ENCODE measurements at places on chromosomes 4 and X. TPM values are rescaled to one million over a fixed set of nuclear protein-coding genes. Genes with fewer than 3 reads are reported as not detected.
A peak's percentile ranks its signal among the peaks of the same experiment; 100 is the strongest.

- no peaks in the 10 kb centered on the region for H3K4me1 ChIP-seq
- H3K4me3 ChIP-seq = no peak overlapping the region
- no peaks in the 10 kb centered on the region for H3K27me3 ChIP-seq
- DNase-seq = no peak
- no peaks in the 10 kb centered on the region for H3K36me3 ChIP-seq
Measured at GRCh38 chrX:141220342-141221008, 21.8 kb downstream of the SPANXC start.

DNA sequence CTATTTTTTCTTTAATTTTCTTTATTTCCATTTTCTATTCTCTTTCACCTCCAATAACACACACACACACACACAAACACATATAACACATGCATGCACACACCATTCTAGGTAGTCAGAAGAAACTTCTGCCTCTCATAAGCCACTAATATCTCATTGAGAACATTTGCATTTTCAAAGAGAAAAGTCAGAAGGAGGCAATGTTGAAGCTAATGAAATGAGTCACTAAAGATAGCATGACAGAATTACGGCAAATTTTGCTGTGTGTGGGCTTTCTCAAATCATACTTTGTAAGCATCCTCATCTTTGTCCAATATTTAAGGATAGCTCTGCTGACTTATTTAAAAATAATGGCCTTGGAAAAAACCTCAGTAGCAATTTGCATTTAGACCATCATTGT lies 291.3 kb downstream of the GUCY2F start:
- H3K36me3 ChIP-seq = no peaks in the 10 kb centered on the region
- H3K27me3 ChIP-seq = no peaks in the 10 kb centered on the region
- H3K4me3 ChIP-seq = no peak overlapping the region
- H3K27ac ChIP-seq = no peak overlapping the region
- no peak for DNase-seq
- H3K4me1 ChIP-seq = no peaks in the 10 kb centered on the region

Gene MAGIX
- 13.5 TPM for polyA plus RNA-seq

DNA sequence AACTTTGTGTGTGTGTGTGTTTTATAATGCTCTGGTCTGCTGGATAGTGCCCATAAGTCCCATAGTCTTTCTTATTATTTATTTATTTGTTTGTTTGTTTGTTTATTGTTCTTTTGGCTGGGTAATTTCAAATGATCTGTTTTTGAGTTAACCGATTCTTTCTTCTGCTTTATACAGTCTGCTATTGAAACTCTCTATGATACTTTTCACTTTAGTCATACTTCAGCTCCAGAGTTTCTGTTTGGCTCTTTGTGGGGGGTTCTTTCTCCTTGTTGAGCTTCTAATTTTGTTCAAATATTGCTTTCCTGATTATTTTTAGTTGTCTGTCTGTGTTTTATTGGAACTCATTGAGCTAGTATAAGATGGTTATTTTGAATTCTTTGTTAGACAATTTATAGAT lies 10.0 kb downstream of the CXCL3 start:
- DNase-seq = no peak
- H3K27ac ChIP-seq = no peak overlapping the region
- H3K36me3 ChIP-seq = no peaks in the 10 kb centered on the region

DNA sequence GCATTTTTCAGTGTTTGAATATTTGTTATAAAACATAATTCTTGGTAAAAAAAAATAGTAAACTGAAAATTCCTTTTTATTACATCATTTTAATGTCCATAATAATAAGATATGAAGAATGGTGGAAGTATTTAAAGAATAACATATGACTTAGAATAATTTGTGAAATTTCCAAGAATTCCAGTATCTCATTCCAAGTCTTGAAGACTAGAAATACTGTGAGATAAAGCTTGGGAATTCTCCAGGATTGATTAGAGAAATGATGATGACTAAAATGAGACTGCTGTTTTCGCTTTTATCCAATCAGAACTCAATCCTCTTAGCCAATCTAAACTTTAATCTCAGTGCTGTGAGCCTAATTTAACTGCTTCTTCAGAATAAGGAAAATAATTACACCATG lies 184.2 kb upstream of the HCCS start:
- no peaks in the 10 kb centered on the region for H3K36me3 ChIP-seq
- no peak overlapping the region for H3K4me3 ChIP-seq
- no peak for DNase-seq
- no peaks in the 10 kb centered on the region for H3K27me3 ChIP-seq
- no peak overlapping the region for H3K27ac ChIP-seq

Gene RAPGEF2
- 9.2 TPM for polyA plus RNA-seq

- H3K4me3 ChIP-seq = no peak overlapping the region
- no peaks in the 10 kb centered on the region for H3K4me1 ChIP-seq
- no peaks in the 10 kb centered on the region for H3K36me3 ChIP-seq
- H3K27me3 ChIP-seq = no peaks in the 10 kb centered on the region
- DNase-seq = no peak
Measured at GRCh38 chr4:85703096-85703495, 228.1 kb downstream of the ARHGAP24 start.

Gene HTT
- 6.3 TPM for polyA plus RNA-seq

Gene C1GALT1C1
- polyA plus RNA-seq = 10.8 TPM

- no peaks in the 10 kb centered on the region for H3K36me3 ChIP-seq
- no peak overlapping the region for H3K27ac ChIP-seq
- no peaks in the 10 kb centered on the region for H3K27me3 ChIP-seq
- DNase-seq = no peak
Measured at GRCh38 chr4:147851135-147851534, 119.2 kb downstream of the ARHGAP10 start.

DNA sequence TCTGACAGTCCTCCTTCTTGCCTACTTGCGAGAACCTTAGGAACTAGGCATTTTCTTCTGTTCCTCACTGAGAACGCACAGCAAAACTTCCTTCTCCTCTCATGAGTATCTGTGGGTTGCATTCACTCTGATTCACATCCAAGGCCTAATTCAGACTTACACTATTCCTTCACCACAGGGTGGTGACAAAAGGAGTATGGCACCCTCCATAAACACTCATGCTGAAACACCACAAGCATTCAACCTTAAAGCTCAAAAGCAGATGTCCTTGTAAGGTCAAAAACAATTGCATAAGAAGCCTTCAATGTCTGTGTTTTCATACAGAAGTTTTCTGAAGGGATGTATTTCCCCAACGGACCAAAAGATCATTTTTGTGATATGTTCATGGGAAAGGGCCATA lies 147.3 kb downstream of the CORIN start:
- H3K4me1 ChIP-seq = peaks cover 9% of the 10 kb centered on the region
- H3K27ac ChIP-seq = no peak overlapping the region
- no peak overlapping the region for H3K4me3 ChIP-seq

DNA sequence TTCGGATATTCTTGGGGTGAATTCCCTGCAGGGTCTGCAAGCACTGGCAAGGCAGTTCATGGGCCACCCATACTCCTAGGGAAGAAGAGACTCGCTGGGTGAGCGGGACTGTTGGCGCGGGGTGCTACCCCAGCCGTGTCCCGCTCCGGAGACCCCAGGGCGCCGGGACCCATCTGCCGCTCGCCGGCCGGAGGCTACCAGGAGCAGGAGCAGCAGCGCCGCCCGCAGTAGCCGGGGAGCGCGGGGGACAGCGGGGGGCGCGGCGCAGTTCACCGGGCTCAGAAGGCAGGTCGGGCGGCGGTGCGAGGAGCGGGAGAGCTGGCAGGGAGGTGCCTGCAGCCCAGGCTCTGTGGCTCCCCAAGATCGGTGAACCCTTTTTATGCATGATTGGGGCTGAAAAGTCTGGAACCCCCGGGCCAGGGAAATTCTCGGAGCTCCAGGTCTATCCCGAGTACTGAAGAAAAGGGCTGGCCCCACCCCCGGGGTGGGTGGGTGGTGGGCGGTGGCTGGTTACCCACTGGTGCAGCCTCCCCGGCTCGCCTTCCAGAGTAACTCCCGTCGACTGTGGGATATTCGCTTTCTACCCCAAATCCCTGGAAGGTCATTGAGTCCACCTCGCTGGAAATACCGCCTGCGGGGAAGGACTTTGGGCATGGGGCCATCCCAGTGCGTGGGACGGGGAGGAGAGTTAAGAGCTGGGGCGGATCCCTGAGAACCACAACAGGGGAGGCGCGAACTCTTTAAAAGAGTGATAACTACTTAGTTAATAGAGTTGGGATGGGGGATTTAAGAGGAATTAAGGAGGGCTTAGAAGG lies 37.6 kb downstream of the PF4 start:
- peaks cover 6% of the 10 kb centered on the region for H3K27me3 ChIP-seq
- H3K4me3 ChIP-seq = peak overlapping the region; percentile 37
- DNase-seq = peak; percentile 29
- no peaks in the 10 kb centered on the region for H3K36me3 ChIP-seq
- H3K27ac ChIP-seq = no peak overlapping the region

Gene SULT1B1
- 0.45 TPM for polyA plus RNA-seq

GRCh38 chr4:153438916-153439756 lies 27.0 kb upstream of the TMEM131L start:
- H3K27me3 ChIP-seq = no peaks in the 10 kb centered on the region
- no peaks in the 10 kb centered on the region for H3K4me1 ChIP-seq
- no peaks in the 10 kb centered on the region for H3K36me3 ChIP-seq
- peak overlapping the region; percentile 47 for H3K27ac ChIP-seq
- DNase-seq = no peak
- peak overlapping the region; percentile 23 for H3K4me3 ChIP-seq

DNA sequence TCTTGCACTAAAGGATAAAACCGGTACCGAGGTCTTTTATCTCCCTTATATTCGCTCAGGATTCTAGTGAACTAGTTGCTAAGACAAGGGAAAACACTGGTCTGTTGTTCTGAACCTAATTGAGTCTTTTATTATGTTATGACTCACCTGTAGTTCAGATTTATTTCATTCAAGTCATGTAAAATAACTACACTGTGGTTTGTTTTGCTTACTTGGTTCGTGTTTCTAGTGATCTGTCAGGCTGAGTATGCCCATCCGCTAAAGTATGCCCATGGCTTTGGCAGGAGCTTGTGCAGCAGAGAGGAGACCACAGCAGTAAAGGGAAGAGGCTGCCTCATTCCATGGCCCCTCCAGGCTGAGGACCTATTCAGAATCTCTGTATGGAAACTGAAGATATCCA lies 126.1 kb downstream of the AFF1 start:
- H3K4me1 ChIP-seq = peaks cover 56% of the 10 kb centered on the region
- no peak overlapping the region for H3K27ac ChIP-seq
- peaks cover 11% of the 10 kb centered on the region for H3K36me3 ChIP-seq
- H3K27me3 ChIP-seq = no peaks in the 10 kb centered on the region
- no peak overlapping the region for H3K4me3 ChIP-seq

DNA sequence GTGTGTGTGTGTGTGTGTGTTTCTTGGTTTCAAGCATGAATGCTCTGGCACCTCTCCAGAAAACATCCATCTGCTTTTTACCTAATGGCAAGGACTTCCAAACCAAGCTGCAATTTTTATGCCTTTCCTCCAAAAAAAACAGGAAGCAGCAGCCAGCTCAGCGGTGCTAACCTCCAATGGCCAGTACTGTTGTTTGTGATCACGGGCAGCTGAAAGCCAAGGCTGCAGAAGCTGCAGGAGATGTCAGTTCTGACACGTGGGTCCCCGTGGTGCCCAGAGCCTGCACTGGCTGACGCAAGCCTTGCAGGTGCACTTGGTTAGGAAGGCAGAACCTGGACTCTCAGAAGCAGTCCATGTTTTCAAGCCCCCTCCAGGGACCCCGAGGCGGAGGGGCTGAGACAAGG lies 313.6 kb upstream of the DDX53 start:
- H3K27ac ChIP-seq = no peak overlapping the region
- H3K27me3 ChIP-seq = no peaks in the 10 kb centered on the region
- peak; percentile 13 for DNase-seq
- no peaks in the 10 kb centered on the region for H3K36me3 ChIP-seq

DNA sequence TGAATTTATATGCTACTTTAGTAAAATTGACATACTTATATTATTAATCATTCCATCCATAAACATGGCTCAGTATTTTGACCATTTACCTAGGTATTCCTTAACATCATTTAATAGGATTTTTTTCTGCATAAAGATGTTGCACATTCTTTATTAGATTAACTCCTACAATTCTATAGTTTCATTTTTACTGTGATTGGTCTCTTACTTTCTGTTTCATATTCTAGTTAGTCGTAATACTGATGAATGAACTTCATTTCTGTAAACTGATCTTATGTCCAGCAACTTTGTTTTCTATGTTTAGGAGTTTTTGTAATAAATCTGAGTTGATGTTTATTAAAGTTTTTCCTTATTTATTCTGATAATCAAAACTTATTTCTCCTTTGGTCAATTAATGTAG lies 278.2 kb upstream of the CXXC4 start:
- no peaks in the 10 kb centered on the region for H3K36me3 ChIP-seq
- H3K27me3 ChIP-seq = no peaks in the 10 kb centered on the region
- no peak for DNase-seq
- no peak overlapping the region for H3K4me3 ChIP-seq

Gene XG
- polyA plus RNA-seq = 0.29 TPM

Gene SPANXB1
- polyA plus RNA-seq = not detected

Gene USP17L15
- not detected for polyA plus RNA-seq

DNA sequence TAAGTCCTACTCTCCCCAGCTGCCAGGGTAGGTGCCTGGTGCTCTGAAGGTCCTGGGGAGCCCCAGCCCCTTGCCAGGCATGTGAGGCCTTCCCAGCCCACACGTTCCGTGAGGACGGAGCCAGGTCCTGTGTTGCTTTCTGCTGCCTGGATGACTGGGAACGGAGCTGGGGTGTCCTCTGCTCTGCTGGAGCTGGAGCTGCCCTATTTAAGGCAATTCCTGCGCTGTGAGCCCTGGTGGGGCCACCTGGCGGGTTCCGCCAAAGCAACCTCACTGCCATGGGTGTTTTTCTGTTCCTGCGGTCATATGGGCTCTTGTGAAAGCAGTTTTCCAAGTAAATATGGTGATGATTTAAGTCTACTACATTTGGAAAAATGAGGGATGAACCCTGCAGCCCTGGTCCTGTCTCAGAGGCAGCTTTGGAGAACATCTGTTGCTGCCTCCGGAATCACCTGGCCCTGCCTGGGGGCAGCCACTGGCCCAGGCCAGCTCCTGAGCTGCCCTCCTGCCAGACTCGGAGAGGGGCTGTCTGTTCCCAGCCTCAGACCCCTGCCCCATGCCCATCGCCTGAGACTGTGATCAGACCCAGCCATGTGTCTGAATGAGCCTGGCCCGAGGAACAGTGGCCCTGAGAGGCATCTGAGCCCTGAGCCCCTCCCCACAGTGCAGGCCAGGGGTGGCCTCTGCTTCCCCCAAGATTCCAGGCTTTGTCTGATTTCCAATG lies 33.2 kb downstream of the FGFRL1 start:
- peaks cover 40% of the 10 kb centered on the region for H3K27me3 ChIP-seq
- peaks cover 20% of the 10 kb centered on the region for H3K4me1 ChIP-seq
- H3K36me3 ChIP-seq = no peaks in the 10 kb centered on the region
- no peak overlapping the region for H3K27ac ChIP-seq

- no peak overlapping the region for H3K4me3 ChIP-seq
- DNase-seq = no peak
- H3K4me1 ChIP-seq = peaks cover 6% of the 10 kb centered on the region
- H3K27me3 ChIP-seq = no peaks in the 10 kb centered on the region
Measured at GRCh38 chrX:85084770-85085393, 81.2 kb downstream of the APOOL start.

DNA sequence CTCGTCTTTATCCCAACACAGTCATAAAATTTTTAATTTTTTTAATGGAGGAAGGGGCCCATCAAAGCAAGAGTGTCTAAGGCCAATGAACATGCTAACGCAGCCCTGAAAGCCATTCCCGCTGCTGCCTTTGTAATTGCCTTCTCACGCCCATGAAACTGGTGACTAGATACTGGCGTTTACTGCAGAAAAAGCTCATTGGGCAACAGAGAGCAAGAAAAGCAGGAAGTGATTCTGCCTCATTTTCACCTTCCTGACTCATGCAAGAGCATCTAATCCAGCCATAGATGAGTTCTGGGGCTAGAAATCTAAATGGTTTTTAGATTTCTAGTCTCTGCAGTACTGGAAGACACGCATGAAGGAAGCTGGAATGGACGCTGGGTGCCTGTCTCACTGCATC lies 72.5 kb downstream of the ANXA3 start:
- no peak overlapping the region for H3K27ac ChIP-seq
- DNase-seq = no peak
- H3K27me3 ChIP-seq = no peaks in the 10 kb centered on the region
- no peak overlapping the region for H3K4me3 ChIP-seq
